ENCODE measurements at places on chromosomes 1 and 21.

- DNase-seq: no peak
These were observed 114.3 kb upstream of the GFI1 start for GRCh38 chr1:92601044-92601443.

- peak; percentile 56 for DNase-seq
These were observed 106.5 kb downstream of the SLC16A1 start for GRCh38 chr1:112849425-112850033.

- peak; percentile 14 for DNase-seq
These were observed 22.3 kb upstream of the TRIM45 start for GRCh38 chr1:117143871-117144270.

DNA sequence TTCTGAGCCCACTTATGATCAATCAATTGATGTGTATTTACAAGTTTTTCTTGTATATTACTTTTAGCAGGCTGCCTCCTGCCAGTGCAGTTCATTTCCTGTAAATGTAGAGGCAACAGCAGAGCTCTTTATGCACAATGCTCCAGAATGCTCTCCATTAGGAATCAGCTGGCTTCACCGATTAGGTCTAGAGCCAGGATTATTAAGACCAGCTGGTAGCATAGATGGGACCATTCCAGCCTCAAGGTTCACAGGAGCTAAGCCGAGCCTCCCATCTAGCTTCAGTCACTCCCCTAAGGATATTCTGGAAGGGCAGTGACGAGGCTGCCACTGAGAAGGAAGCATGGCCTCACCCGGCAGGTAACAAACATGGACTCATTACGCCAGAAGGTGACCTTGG lies 36.8 kb downstream of the DHRS3 start:
- DNase-seq: no peak

DNA sequence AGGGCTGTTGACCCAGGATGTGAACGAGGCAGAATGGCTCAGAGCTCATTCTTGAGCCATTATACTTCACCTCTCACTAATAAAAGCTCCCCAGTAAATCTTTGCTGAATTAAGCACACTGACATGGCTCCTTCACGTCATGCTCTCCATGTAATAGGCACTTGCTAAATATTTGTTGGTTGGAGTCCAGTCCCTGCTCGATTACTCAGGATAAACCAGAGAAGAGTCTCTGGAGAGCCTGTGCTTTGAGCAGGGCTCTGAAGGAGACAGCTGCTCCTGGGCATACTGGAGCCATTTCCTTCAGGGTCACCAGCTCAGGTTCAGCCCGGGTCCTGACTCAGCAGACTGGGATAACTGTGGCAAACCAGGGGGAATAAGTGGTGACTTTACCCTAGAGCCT lies 46.9 kb downstream of the HLX start:
- peak; percentile 2 for DNase-seq

DNA sequence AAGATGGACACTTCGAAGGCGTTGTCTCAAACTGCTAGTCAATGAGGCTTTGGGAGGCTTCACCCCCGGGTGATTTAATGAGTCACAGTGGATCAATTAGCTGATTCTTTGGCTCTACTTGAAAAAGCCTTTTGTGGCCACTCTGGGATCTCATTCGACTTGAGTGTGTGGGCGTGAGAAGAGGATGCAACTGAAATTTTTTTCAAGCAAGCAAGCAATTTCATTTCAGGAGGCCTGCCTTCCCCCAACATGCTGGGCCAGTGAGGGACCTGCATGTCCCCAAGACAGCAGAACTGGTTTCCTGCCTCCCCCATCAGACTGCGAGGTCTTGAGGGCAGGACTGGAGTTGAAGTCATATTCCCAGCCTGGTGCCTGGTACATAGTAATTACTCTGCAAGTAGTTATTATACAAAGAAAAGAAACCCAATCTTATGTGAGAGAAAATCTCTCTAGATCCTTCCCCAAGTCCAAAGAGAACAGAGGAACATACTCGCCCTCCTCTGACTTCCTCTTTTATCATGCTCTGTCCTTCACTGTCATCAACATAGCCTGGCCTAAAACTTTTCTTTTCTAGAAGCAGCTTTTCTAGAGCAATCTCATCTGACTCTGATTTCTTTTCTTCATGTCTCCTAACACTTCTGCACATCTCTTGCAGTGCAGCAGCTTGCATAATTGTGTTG lies 22.7 kb downstream of the SYT6 start:
- no peak for DNase-seq

Measured in astrocyte (in vitro differentiated cells and primary cell).